ENCODE measurements at places on chromosomes 1 and 21. TPM values are rescaled to one million over a fixed set of nuclear protein-coding genes. Genes with fewer than 3 reads are reported as not detected.

Gene EGLN1
- 3.8 TPM for total RNA-seq

Gene HLX
- not detected for total RNA-seq

Gene GJC2
- 0.86 TPM for total RNA-seq

Gene RYR2
- not detected for total RNA-seq

Gene TMEM240
- total RNA-seq, result 0.58 TPM

GRCh38 chr1:203305809-203306088, 430 bp downstream of the BTG2 start:
- no peak for DNase-seq

DNA sequence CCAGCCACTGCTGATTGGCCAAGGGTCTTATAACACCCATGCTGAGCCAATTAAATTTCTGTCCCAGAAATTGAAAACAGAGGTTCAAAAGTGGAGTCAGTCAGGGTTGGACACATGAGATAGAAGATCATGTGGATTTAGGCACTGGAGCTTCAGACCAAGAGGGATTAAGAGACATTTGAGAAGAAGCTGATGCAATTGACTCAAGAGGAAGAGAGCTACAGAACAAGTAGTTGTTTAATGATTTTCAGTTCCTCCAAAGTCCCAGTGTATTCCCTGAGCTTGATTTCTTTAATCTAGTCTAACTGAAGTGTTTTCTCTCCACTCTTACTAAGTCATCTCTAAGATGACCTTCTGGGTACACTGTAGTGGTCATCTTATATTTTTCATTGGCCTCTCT, 227.1 kb downstream of the DUSP10 start:
- no peak for DNase-seq

DNA sequence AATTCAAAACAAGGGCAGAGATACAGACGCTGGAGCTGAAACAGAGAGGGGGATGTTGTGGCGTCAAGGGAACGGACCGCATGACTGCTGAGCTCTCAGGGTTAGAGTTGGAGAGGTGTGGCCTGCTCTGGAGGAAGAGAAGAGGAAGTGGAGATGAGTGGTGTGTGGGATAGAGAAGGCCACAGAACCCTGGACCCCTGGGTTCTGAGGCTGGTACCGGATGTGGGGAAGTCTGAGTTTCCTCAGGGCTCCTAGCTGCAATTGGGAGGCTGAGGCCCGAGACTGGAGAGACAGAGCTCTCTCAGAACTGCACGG, 1.8 kb downstream of the BCAN start:
- no peak for DNase-seq

DNA sequence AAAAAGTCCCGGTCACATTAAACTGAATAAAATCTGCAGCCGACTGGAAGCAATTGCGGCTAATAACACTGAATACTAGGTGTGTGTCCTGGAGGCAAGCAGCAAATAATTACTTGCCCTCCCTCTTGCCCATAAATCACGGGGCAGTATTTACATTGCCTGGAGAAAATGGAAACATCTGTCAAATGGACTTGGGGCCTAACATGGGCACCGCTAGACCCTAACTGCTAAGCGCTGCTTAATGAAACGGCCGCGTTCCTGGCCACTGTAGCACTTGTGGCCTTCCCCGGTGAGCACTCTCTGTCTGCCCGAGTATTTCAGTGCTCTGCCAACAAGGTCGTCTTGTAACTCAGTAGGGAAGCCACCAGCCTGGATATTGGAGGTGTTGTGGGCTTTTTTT, 23.9 kb upstream of the KNCN start:
- no peak for DNase-seq

DNA sequence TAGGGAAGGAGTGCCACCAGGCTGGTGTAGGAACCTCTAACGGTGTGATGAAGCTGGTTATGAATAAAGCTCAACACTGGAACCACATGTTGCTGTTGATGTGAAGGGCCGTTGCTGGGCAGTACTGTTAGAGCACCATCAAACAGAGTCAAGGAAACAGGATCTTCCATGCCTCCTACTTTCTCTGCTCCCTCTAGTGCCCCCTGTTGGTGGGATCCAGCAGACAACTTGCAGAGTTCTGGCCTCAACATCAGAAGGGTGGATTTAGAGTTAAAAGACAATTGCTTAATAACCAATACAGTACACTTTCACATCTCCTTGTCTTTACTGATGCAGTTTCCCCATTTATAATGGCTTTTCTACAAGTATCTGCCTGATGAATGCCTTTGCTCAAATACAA, 336.4 kb downstream of the NTNG1 start:
- DNase-seq, result no peak

DNA sequence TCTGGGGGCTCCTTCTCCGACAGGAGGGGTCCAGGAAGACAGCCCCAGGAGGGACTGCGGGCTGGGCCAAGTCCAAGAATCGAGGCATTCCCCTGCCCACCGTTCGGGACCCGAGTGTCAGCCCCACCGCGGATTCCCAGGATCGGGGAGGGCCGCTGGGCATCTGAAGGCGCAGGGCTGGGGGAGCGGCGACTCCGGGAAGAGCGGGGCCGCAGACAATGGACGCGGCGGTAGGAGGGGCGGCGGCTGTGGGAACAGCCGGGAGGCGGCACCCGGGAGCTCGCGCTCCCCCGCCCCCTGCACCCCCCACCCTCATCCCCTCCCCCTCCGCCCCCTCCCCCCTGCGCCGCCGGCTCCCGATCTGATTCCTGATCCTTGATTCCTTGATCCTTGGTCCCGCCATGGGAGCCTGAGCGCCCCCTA, at the start of gene VANGL2:
VANGL2 (plus strand) TSS at position 342 of the 423 bp plus-strand sequence. CDS start 15,274 bp downstream, outside the sequence.
- peak; percentile 67 for DNase-seq

- peak; percentile 54 for DNase-seq
These were observed at the start of gene VANGL1 for GRCh38 chr1:115641762-115642167. TSS of gene VANGL1 (plus strand) at chr1:115641970. CDS start at chr1:115651414, 9,444 bp downstream.

DNA sequence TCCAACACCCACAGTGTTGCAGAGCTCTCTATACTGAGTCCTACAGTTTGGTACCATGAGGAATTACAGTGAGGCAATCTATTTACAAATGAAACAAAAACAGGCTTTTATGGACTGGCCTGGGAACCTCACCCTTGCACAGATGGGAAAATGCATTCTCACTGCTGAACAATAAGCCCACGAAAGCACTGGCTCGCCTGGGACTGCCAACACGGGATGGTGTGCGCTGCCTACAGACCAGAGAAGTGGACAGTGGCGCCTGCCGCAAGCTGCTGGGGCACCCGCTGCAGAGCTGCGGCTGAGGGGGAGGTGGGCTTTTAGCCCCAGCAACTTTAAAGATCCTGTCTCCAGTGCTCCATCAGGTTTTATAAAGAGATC, 28.5 kb upstream of the ABCG1 start:
- DNase-seq, result no peak

DNA sequence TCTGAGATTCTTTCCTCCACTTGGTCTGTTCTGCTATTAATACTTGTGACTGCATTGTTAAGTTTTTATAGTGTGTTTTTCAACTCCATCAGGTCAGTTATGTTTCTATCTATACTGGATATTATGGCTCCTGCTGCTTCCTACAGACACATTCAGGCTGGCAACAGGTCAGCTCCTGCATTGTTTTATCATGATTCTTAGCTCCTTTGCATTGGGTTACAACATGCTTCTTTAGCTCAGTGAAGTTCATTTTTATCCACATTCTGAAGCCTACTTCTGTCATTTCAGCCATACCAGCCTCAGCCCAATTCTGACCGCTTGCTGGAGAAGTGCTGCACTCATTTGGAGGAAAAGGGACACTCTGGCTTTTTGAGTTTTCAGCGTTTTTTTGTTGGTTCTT, 37.3 kb upstream of the F3 start:
- no peak for DNase-seq

- DNase-seq, result no peak
These were observed 100.9 kb downstream of the RIPK4 start for GRCh38 chr21:41665766-41666595.

GRCh38 chr1:205270764-205271163, 43.0 kb downstream of the TMCC2 start:
- no peak for DNase-seq

DNA sequence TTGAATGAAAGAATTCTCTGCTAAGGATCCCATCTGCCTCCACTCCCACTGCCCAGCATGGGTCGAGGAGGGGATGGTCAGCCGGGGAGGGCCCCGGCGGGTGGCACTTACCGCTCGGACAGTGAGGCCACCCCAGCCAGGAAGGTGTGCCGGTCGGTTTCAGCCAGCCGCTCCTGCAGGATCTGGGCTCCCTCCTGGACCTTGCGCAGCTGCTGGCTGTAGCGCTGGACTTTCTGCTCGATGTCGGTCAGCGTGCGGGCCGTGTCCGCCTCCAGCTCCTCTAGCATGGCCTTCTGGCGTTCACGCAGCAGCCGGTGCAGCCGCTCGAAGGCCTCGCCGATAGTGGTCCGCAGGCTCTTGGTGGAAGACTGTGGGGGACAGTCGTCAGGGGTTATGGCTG, 22.3 kb downstream of the TRIM62 start:
- DNase-seq, result no peak

GRCh38 chr1:66505671-66506392, 28.1 kb upstream of the SGIP1 start:
- no peak for DNase-seq

GRCh38 chr21:46326110-46326703, 2.3 kb downstream of the PCNT start:
- DNase-seq, result no peak

- no peak for DNase-seq
These were observed 9.8 kb upstream of the ERMAP start for GRCh38 chr1:42807056-42807668.

GRCh38 chr1:12615865-12616708, 1.9 kb downstream of the DHRS3 start:
- no peak for DNase-seq

DNA sequence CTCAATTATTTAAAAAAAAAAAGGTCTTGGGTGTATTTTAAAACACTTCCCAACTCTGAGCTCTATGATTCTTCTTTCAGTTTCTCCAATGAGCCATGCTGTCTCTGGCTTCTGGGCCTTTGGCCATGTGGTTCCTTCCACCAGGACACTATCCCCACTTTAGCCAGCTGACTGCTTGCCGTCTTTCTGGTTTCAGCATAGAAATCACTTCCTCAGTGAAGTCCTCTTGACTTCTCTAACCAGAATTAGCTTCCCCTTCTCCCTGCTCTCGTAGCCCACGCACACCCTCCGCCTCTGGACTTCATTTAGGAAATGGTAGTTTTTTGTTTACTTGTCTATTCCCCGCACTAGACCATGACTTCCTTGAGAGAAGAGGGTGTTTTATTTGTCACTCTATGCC, 1.1 kb upstream of the DIO1 start:
- no peak for DNase-seq

- DNase-seq, result peak; percentile 71
These were observed 17.4 kb downstream of the TIAM1 start for GRCh38 chr21:31326522-31327242.

DNA sequence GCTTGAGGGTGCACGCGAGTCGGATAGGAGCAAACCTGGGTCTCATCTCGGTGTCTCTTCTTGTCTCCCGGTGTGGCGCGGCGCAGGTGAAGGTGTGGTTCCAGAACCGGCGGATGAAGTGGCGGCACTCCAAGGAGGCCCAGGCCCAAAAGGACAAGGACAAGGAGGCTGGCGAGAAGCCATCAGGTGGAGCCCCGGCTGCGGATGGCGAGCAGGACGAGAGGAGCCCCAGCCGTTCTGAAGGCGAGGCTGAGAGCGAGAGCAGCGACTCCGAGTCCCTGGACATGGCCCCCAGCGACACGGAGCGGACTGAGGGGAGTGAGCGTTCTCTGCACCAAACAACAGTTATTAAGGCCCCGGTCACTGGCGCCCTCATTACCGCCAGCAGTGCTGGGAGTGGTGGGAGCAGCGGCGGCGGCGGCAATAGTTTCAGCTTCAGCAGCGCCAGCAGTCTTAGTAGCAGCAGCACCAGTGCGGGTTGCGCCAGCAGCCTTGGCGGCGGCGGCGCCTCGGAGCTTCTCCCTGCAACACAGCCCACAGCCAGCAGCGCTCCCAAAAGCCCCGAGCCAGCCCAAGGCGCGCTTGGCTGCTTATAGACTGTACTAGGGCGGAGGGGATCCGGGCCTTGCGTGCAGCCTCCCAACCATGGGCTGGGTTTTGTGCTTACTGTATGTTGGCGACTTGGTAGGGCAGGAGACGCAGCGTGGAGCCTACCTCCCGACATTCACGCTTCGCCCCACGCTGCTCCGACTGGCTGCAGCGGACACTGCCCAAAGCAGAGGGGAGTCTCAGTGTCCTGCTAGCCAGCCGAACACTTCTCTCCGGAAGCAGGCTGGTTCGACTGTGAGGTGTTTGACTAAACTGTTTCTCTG, 5.1 kb downstream of the HLX start:
- DNase-seq, result no peak

Measured in activated naive CD4-positive, alpha-beta T cell treated with anti-CD3 and anti-CD28 coated beads, Interleukin-2, amount 50 U/mL, for 72 hours (primary cell).